NCI-H1417 treated with DMSO at 0.1 percent for 48 hours (cell line): ENCODE measurements at places on chromosomes 13 and 19.

DNA sequence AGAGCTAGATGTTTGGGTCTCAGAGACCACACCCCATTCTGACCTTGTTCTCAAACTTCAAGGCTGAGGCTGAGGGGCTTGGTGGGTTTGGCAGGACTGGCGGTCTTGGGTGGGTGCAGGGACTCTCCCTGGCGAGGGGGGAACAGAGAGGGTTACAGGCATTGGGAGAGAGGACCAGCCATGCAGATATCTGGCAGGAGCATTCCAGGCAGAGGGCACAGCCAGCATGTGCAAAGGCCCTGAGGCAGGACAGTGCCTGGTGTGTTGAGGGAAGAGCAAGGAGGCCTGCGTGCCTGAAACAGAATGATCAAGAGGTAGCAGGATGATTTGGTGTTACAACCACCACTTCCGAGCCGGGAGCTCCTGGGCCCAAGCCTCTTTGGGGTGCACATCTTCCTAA lies 27.4 kb downstream of the NFILZ start:
- no peak for DNase-seq

GRCh38 chr13:91368676-91369440 lies 21.4 kb downstream of the MIR17HG start:
- no peak for DNase-seq

DNA sequence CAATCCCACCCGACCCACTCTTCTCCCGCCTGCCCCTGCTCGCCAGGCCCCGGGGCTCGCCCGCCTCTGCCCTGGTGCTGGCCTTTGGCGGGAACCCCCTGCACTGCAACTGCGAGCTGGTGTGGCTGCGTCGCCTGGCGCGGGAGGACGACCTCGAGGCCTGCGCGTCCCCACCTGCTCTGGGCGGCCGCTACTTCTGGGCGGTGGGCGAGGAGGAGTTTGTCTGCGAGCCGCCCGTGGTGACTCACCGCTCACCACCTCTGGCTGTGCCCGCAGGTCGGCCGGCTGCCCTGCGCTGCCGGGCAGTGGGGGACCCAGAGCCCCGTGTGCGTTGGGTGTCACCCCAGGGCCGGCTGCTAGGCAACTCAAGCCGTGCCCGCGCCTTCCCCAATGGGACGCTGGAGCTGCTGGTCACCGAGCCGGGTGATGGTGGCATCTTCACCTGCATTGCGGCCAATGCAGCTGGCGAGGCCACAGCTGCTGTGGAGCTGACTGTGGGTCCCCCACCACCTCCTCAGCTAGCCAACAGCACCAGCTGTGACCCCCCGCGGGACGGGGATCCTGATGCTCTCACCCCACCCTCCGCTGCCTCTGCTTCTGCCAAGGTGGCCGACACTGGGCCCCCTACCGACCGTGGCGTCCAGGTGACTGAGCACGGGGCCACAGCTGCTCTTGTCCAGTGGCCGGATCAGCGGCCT lies 4.1 kb downstream of the LRFN3 start:
- DNase-seq = no peak

- DNase-seq = no peak
These were observed 43.2 kb downstream of the FLT3 start for GRCh38 chr13:28056970-28057712.

DNA sequence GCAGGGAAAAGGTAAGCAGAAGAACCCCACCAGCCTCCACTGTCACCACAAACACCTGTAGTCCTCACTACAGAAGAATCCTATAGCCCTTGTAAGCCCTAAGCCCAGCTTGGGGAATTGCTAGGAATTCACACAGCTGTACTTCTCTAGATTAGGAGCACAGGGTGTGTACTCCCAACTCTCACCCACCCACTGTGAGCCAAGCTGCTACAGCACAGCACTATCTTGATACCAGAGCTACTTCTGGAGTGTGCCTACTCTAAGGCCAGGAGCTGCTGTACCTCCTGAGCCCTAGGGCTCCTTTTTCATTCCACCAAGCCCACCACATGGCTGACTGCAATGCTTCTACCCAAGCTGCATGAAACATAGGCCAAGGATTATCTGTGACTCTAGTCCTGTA lies 122.3 kb upstream of the WASF3 start:
- no peak for DNase-seq

DNA sequence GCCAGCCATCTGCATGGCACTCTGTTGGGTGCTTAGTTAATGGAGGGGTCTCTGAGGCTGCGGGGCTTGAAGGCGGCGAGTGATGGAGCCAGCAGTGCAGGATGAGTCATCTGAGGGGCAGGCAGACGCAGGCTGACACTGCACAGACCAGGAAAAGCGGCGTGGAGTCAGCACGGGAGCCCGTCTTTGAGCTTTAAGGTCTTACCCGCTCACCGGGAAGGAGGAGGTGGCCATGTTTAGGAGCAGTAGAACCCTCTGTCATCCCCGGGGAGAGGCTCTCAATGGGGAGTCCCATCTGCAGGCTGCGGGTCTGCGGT lies 13.1 kb downstream of the NAXD start:
- DNase-seq = no peak

GRCh38 chr19:5148794-5149190 lies 179.9 kb downstream of the KDM4B start:
- no peak for DNase-seq

DNA sequence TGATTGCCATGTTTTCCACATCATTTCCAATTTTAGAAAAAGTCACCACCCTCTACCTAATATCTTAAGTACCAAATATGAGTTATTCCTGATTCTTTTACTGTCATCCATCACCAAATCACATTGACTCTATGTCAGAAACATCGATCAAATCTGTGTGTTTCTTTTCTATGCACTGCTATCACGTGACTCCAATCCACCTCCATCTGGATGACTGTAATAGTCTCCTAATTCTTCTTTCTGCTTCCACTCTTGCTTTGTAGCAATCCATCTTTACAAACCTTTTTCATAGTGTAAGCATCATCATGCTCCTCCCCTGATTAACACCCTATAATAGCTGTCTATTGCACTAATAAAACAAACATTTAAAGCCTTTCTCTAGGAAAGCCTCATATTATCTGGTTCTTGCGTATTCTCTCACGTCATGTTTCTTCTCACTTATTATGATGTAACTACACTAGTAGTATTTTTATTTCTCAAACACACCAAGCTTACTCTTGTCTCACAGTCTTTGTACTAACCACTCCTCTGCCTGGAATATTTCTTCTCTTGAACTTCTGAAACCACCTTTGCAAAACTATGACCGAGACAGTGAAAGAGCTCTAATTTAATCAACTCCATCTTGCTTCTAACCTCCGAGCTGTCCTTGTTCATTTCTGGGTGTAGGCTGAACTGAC lies 10.7 kb upstream of the FPR3 start:
- DNase-seq = no peak

- DNase-seq = no peak
These were observed 4.5 kb downstream of the SLITRK1 start for GRCh38 chr13:83877651-83878355.

DNA sequence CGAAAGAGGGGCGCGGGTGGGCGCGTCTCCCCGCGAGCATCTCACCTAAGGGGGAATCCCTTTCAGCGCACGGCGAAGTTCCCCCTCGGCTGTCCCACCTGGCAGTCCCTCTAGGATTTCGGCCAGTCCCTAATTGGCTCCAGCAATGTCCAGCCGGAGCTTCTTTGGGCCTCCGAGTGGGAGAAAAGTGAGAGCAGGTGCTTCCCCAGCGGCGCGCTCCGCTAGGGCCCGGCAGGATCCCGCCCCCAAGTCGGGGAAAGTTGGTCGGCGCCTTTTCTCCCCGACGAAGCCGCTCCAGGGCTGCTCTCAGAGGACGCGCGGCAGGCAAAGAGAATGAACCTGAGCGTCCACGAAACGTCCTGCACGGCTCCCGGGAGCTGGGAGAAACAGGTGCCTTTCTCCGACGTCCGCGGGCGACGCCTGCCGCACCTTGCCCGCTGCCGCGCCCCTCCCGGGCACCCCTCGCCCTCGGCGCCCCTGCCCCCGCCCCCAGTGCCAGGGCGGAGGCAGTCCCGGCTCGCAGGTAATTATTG lies 366 bp upstream of the KL start:
- no peak for DNase-seq

GRCh38 chr13:60759499-60759898 lies 362.5 kb downstream of the TDRD3 start:
- no peak for DNase-seq

GRCh38 chr13:111341886-111342285 lies 21.4 kb downstream of the TEX29 start:
- DNase-seq = no peak

DNA sequence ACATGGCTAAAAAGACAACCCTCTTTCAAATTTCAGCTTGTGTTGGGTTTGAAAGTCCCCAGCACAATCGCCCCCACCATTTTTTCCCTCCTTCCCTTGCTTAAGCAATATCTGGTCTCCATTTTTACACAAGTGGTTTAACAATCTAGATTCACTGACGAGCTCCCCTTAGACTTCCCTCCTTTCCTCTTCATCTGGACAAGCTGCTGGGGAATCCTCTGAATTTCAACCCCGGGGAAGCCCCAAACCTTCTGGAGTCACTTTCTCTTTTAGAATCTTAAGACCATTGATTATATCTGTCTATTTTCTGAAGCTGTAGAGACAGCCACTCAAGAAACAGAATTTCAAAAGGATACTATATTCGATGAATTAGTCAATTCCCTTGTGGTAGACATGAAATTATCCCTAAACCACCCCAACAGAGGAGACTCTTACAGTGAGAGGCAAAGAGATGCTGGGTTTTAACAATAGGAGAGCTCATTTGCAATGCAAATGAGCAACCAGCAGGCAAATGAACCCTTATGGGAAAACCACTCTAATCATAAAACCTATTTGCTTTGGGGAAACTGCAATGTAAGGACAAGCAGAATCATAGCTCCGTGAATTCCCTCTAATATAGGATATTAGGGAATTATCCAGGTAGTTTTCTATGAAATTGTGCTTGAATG lies 78.9 kb downstream of the TEX26 start:
- DNase-seq = no peak

DNA sequence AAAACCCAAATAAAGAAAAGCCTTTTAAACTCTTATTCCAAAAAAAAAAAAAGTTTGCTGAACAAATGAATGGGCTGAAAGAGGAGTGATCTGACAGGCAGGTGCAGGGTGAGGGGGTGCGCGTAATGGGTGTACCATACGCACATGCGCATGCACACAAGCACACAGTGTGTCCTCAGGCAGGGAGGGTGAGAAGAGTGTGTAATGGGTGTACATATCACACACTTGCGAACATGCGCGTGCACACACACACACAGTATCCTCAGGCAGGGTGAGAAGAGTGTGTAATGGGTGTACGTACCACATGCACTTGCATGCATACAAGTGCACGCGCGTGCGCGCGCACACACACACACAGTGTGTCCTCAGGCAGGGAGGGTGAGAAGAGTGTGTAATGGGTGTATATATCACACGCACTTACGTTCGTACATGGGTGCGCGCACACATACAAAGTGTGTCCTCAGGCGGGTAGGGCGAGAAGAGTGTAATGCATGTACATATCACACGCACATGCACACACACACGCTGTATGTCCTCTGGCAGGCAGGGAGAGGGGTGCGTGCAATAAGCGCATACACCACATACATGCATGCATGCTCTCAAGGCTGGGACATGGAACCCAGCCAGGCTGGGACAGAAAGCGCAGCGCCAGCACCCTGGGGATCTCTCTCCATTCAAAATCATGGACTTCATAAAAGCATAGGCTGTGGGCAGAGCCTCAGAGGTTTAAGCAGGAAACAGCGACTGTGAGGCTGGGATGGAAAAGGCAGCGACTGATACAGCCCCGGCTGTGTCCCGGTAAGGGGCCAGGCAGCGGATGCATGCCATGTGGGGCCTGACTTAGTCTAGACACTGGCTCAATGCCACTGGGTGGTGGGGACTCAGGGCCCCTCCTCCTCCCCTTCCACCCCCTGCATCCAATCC lies 70.4 kb downstream of the CEBPG start:
- DNase-seq = no peak
